Pulmonary artery endothelial cell (primary cell): ENCODE measurements at places on chromosomes 5 and 9. TPM values are rescaled to one million over a fixed set of nuclear protein-coding genes. Genes with fewer than 3 reads are reported as not detected.

GRCh38 chr9:99309141-99309939 is 87.3 kb downstream of the SEC61B start:
- DNase-seq = no peak

Gene ZNF366
- 0.39 and 0.46 TPM in 2 replicates for total RNA-seq

GRCh38 chr9:86859056-86859455 is 88.2 kb downstream of the GAS1 start:
- DNase-seq = no peak

DNA sequence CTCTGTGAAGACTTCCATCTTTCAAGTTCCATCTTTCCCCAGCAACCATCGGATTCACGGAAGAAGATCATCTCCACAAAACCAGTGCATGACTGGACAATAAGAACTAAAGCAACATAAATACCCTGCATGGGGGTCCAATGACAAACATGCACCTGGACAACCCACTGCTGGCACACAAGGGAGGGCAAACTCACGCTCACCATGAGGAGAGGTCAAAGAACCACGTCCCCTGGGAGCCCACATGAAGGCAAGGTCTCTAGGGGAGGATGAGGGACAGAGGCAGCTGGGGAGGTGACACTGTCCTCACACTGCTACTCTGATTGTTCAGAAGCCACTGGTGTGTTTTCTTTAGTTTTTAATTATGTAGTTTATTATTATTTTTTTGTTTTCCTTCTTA is 190.8 kb downstream of the MED10 start:
- no peak for DNase-seq
